D721Med (cell line): ENCODE measurements at places on chromosomes 5 and 9.

GRCh38 chr9:128634651-128635262 lies 21.9 kb downstream of the DYNC2I2 start:
- DNase-seq, result no peak

GRCh38 chr9:70923961-70924360 lies 197.5 kb downstream of the TRPM3 start:
- no peak for DNase-seq

DNA sequence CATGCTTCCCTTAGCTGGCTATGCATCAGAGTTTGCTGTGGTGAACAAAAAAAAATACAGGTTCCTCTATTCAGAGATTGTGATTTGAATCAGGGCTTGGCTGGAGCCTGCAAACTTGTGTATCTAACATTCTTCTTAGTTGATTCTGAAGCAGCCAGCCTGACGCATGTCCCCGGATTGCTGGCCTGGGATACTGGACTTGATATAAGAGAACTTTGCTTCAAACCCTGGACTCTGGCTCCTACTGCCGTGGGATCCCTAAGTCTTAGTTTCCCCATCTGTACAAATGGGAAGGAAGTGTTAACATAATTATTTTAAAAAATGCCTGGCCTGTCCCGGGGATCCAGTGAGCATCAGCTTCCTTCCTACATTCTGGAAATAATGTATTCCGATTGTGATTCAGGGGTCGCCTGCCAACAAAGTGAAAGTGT lies 292.8 kb downstream of the ARHGEF28 start:
- DNase-seq, result no peak

DNA sequence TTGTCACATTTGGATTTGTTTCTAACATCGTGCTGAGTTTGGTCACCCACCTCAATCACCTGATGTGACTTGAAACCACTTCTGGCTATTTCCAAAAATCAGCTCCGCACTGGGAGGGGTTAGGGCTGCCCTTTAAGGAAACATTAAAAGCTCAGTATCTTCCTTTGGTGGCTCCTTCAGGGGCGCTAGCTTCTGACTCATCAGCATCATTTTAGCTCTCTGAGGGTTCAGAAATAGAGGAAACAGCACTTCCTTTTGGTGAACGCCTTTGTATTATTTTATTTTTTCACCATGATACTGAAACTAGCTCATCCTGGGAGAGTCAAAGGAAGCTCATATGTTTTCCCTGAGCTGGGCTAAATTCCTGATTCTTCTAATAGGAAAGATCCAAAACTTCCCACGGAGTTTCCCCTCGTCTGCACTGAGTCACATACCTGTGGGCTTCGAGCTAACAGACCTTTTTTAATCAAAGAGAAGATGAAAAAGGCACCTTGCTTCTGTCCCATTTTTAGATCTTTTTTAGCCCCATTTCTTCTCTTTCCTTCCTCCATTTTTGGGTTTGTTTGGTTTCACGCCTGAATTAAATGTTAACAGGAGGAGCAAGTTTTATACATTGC lies 48.2 kb downstream of the ROPN1L start:
- no peak for DNase-seq

DNA sequence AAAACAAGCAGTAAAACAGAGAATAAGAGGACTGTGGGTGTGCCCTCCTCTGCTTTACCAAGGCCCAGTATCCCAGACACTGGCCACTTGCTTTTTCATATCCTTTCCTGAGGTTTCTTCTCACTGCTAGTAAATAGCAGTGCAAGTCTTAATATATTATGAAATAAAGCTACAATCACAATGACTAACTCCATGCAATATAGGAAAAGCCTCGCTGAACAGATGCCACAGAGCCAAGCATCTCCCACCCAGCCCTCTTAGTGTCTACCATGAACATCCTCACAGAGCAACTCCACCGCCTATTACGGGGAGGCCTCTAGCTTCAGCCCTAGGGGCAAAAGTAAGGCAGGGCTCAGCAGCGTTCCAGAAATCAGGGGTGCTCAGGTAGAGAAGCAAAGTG lies 130.7 kb upstream of the LHFPL2 start:
- DNase-seq, result no peak

DNA sequence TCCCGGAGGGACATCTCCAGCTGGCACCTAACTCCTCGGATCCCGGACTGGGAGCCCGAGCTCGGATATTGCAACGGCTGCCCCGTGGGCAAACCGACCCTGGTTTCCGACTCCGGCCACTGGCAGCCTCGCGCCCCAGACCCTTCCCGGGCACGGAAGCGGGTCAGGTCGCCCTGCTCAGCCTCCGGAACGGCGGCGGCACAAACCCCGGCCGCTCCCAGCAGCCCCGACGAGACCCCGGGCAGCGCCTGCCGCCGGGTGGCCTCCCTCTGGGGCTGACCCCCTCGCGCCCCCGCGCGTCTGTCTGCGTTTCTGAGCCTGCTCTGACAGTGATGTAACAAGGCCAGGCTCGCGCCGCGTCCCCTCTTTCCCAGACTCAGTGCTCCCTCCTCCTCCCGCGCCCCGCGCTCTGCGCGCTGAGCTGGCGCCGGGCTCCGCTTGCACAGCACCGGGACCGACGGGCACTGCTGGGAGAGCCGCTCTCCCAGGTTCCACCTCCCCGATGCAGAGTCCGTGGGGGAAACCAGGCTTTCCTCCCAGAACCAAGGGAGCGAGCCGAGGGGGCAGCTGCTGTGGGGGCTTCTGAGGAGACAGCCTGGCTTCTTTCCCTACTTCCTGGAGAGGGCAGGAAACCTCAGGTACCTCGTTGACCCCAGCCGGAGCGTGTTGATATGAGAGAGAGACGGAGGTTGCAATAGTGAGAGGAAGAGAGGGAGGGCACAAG lies at the start of gene TMEM215:
TSS of gene TMEM215 (plus strand) at position 373 of the 724 bp plus-strand sequence. CDS start 644 bp downstream, outside the sequence.
- DNase-seq, result peak; percentile 33

GRCh38 chr9:120402741-120403542 lies 177.0 kb downstream of the CDK5RAP2 start:
- no peak for DNase-seq

DNA sequence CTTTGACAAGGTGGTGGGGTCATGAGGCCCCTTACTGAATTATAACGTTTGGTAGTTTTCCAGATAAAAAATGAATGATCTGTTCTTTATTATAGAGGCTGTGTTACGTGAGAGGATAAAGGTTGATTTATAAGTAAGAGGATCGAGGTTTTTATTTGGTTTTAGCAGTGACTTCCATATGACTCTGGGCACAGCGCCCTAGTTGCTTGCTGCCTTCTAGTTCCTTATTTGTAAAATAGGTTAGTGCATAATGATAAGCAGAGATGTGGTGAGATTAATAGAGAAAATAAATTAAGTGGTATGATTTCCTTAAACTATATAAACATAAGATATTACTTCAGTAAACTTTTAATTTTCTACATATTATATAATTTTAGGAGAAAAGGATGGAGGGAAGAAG lies 29.8 kb downstream of the MRRF start:
- no peak for DNase-seq

- no peak for DNase-seq
These were observed 550.9 kb downstream of the RAB3C start for GRCh38 chr5:59133764-59134261.

- DNase-seq, result no peak
These were observed 2019.9 kb downstream of the MAT2B start for GRCh38 chr5:165525271-165525670.

DNA sequence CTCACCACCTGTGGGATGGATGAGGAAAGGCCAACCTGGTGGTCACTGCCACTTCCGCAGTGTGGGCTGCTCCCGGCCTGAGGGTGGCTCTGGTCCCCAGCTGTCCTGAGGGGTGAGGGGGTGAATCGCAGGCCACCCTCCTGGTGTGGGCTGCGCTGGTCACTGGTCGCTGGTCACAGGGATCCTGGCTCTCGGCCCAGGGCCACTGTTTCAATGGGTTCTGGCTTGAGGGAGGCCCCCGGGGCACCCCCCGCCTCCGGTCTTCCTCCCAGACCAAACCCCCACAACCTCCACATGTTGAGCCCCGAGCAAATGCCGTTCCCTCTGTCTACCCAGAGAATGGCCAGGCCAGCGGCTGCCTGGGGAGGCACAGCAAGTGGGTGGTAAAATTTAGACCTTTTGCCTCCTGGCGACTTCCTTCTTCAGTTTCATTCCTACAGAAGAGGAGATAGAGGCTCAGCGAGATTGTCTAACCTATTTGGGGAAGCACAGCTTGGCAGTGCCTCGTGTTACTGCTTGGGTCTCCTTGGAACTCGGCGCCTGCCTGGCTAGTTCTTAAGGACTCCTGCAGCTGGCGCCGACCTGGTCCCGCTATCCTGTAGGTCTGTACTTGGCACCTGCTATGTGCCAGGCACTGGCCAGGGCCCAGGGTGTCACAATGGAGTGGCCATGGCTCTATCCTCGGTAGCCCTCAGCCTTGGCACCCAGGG lies 48.2 kb downstream of the RXRA start:
- DNase-seq, result no peak

- no peak for DNase-seq
These were observed 14.2 kb upstream of the RALGDS start for GRCh38 chr9:133135146-133135745.

GRCh38 chr5:139271201-139272027 lies 22.1 kb upstream of the MATR3 start:
- DNase-seq, result no peak

DNA sequence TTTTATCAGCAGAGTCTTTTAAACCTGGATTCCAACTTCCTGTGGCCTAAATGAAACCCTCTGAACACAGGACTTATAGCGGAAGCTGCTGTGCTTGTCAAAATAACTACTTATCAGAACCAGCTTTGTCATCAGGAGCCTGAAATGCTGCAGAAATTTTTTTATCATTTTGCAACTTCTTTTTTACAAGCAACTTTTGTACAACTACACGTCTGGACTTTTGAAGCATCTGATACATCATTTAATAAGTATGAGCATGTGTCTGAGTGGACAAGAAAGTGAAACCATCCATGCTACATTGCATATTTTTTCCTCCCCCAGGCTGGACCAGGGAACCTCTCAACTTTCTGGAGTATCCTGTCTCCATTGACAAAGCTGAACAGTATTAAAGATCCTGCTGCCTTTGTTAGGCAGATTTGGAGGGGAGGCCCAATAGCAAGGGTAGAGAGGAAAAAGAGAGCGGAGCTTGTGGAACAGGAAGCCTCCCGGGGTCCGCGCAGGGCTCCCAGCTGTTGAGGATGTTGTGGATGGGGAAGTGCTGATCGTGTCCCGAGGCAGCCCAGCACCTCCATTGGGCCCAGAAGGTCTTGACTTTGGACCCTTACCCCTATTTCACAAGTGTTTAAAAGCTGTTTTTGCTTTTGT lies 196.6 kb downstream of the MSX2 start:
- no peak for DNase-seq

DNA sequence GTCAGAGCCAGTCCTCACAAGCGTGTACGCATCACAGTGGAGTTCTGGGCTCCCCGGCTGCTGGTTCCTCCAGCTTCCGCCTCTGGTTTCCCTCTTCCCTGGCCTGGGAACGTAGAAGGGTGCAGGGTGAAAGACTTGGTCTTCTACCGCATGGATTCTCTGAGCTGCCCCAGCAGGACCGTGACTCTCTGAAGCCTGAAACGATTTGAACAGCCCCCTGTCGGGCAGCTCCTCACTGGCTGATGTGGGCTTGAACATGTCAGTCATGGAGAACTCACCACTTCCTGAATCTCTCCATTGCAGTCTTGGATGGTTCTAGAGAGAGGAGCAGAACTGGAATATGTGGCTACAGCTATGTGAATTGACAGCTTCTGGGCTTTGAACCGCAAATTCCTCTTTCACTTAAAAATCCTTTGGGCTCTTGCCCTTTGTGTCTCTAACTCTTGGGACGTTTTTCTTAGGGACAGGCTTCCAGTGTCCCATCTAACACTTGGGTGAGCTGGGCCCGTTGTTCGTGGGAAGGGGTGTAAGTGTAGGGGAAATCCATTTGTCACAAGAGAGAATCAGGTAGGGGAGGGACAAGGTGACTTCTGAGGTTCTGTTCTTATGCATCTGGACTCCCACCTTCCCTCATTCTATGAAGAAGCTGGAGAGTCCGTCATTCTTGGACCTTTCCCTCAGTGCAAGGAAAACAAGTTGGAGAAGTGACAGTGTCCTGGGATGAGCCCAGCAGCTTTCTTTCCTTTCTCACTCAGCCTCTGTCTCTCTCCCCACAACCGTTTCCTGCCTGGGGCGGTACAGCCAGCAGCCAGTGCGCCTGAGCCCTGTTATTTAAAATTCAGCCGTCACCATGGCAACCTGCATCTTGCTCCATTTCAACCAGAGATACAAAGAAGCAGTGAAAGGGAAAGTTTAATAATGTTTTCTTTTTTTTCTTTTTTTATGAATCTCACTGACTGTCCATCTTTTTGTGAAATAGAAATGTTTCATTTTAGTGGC lies 84.7 kb downstream of the PTTG1 start:
- DNase-seq, result no peak

DNA sequence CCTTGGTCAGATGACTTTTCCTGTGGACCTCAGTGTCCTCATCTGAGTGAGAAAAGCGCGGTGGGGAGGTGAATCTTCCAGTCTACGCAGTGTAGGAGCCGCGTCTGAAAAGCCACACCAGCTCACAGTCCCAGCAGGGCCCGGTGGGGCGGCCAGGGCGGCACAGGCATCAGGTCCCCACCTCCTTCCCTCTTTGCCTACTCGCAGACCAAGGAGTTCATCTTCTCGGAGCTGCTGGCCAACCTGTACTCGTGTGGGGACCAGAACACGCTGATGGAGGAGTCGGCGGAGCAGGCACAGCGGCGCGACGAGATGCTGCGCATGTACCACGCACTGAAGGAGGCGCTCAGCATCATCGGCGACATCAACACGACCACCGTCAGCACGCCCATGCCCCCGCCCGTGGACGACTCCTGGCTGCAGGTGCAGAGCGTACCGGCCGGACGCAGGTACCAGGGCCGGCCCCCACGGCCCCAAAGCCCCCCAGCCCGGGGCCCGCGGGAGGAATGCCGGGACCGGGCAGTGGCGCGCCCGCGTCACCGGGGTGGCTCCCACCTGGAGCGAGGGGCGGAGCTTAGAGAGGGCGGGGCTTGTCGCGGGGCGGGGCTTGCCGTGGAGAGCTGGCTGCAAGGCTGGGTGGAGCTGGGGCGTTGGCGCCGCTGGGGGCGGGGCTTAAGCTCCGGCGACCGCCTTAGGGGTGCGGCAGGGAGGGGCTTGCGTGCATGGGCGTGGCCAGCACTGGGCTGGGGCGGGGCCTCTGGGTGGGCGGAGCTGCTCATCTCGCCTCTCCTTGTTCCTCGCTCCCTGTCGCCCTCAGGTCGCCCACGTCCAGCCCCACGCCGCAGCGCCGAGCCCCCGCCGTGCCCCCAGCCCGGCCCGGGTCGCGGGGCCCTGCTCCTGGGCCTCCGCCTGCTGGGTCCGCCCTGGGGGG lies 25.6 kb downstream of the GOLGA2 start:
- DNase-seq, result no peak

DNA sequence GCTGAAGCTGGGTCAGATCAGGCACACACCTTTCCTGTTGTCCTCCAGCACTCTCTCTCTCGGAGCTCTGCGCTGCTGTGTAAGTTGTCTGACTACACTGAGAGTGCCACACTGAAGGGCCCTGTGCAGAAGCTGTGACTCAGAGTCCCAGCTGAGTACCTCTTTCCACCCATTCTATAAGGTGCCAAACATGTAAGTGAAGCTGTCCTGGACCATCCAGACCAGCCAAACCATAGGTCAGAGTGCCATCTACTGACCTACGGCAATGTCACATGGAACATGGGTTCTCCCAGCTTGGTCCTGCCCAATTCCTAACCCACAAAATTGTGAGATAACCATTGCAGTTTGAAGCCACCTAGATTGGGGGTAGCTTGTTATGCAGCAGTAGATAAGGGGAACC lies 68.2 kb downstream of the ADCY2 start:
- no peak for DNase-seq
